ENCODE measurements at places on chromosomes 3 and 15.
A peak's percentile ranks its signal among the peaks of the same experiment; 100 is the strongest.

- DNase-seq = no peak
These were observed 66.3 kb downstream of the NEK10 start for GRCh38 chr3:27302891-27303290.

GRCh38 chr3:50381383-50381782 is 22.1 kb upstream of the TMEM115 start:
- DNase-seq = no peak

- no peak for DNase-seq
These were observed 548.2 kb downstream of the FHIT start for GRCh38 chr3:60703008-60703407.

DNA sequence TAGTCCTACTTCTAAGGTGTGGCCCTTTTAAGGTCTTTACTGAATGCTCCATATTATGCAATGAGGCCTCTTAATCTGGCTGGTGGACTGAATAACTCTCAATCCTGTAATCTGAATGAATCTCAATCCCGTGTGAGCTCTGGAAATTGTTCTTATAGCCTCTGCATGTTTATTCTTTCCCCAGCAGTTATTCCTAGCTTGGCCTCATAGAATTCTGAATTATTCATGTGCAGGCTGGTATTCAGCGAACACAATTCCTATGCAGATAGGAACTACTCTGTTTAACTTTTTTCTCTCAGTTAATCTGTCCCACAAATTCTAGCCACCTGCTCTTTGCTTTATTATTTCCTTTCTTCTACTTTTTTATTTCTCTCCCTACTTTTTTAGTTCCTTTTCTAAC is 44.3 kb upstream of the XRN1 start:
- DNase-seq = no peak

DNA sequence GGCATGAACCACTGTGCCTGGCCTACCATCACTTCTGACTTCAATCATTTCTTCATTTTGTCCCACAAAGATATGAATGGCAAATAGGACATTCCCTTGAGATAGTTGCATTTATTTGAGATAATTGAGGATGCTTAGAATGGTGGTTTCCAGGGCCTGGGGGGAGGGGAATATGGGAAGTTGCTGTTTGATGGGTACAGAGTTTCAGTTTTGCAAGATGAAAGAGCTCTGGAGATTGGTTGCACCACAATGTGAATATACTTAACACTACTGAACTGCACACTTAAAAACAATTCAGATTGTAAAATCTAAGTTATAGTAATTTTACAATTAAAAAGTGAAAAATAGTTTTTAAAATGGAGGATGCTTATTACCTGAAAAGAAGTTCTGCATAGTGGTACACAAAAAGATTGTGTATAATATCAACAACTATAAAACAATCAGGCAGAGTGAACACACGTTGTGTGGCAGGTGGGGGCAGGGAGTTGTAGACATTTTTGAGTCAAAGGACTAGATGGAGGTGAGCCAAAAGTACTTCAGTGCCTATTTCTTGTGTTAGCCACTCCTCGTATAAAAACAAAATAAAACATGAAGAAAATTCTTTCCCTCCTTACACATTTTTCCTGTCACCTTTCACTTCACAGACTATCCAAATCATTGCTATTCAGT is 18.5 kb upstream of the RIOX2 start:
- no peak for DNase-seq

DNA sequence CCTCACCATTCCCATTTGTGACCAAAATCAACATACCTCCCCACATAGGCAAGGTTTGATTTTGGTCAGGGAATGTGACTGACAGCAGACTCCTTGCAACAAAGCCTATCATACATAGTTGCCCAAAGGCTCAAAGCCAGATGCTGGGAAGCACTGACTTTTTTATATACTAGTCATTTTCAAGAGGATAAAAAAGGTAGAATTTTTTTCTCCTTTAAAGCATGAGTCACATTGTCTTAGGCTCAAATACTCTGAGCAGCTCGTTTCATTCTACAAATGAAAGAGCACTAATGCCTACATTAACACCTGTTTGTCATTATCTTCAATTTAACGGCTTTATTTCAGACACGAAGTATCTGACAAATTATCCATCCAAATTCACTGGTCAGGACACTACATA is 36.2 kb downstream of the ICE2 start:
- DNase-seq = peak; percentile 62

DNA sequence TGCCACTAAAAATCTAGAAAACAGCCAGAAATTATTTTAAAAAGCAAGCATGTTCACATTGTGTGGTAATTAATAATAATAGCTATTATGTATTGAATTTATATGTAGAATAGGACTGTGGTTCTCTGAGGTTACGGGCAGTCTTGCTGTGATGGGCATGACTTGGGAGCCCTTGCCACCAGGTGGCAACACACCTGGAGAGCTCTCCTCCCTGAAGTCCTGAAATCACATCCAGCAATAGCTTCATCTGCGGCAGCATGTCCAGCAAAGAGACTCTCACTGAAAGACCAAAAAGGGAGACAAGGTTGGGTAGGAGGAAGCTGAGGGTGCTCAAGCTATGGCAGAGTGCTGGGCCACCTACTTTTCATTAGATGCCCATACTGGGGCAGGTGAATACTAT is 206.8 kb upstream of the IL12A start:
- DNase-seq = no peak

Data from RPMI7951 (cell line).